ENCODE measurements at places on chromosomes 2 and 18.
A peak's percentile ranks its signal among the peaks of the same experiment; 100 is the strongest.

- DNase-seq, result peak; percentile 79
These were observed 303.7 kb upstream of the EPAS1 start for GRCh38 chr2:45993476-45993991.

DNA sequence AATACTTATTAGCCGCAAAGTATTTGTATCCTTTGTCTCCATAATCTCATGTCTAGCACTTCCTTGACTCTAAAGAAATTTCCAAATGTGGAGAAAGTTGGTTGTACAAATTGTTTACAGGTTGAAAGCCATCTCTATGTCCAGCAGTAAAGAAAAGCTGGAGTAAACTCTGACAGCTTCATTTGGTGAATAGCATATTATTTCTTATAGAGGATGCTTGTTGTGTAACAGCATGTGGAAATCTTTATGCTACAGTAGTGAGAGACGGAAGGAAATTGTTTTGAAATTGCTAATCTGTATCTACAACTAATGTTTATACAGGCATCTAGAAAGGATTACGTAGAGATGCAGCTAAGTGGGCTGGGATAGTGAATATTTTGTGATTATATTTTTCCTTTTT lies 78.5 kb downstream of the UGGT1 start:
- no peak for DNase-seq

GRCh38 chr18:79046522-79046921 lies 22.7 kb upstream of the ATP9B start:
- DNase-seq, result no peak

GRCh38 chr2:39567507-39567906 lies 98.2 kb upstream of the TMEM178A start:
- DNase-seq, result no peak

DNA sequence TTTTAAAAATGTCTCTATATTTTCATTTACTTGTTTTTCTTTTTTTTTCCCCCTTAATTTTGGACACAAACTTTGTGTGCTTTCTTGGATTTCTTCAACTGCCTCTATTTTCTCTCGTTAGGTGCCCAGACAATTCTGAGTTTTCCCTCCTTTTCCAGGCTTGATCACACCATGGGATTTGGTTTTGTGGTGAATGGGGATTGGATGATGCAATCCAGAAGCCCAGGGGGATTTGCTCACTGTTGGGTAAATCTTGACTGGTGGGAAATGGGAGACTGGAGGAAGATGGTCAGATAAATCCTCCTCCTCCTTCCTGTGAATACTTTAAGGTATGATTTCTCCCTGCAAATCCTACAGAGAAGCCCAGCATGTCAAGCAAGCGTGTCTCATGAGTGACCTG lies 19.5 kb upstream of the PAX8 start:
- DNase-seq, result no peak

GRCh38 chr2:45435316-45435715 lies 175.8 kb downstream of the SRBD1 start:
- no peak for DNase-seq
